ENCODE measurements at places on chromosomes 5 and 9.

- DNase-seq: no peak
These were observed 43.5 kb upstream of the ANKDD1B start for GRCh38 chr5:75567710-75568109.

DNA sequence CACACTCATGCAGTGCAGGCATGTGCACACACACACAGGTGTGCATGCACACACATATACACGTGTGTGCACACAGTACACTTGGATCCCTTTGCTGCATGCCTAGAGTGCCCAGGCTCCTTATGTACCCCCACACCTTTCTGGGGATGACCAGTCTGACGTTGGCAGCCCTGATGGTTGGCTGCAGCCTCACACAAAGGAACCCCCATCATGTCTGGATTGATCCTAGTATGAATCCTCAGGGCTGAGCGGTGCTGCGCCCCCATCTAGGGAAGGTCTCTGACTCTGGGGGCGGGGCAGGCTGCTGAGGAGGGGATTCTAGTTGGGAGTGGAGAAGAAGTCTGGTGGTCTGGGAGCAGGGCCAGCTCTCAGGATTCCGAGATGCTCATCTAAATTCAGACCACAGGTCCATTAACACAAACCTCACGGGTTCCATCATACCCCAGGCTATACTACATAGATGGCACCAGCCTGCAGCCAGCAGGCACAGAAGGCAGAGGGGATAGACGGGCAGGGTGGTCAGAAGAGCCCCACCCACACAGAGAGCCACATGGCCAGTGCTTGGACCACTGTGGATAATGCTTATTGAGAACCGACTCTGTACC is 50.5 kb upstream of the OLFM1 start:
- DNase-seq: no peak

DNA sequence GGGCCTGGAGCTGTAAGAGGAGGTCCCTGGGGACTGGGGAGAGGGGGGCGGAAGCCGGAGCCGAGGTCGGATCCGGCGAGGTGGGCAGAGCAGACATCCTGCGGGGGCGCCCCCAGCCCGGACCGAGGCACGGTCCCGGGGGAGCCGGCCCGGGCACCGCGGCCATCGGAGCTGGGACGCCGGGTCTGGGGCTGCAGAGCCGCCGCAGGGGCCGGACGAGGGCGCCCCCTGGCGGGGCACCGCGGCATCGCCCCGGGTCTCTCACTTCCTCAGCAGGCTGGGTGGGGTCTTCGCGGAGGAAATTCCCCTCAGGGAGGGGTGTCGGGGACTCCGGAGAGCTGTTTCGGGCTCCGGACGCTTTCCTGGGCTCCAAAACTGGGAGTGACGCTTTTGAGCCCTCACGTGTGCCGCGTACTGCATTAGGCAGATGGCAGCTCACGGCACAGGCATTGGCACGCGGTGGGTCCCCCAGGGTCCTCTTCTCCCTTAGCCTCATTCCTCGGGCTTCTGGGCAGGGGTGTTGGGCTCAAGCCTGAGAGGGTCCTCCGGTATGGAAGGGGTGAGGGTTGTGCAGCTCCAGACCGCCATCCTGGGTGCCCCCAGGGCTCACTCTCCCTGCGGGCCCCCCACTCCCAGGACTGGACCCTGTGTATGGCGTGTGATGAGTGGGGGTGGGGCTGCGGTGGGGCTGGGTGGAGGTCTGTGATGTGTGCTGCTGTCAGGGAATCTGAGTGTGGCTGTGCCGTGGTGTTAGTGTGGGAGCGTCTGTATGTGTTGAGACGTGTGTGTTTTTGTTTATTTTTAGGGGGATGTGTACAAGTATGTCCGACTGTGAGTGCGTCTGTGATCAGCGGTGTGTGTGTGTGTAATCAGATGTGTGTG is 29.6 kb downstream of the LHX2 start:
- DNase-seq: peak; percentile 92

DNA sequence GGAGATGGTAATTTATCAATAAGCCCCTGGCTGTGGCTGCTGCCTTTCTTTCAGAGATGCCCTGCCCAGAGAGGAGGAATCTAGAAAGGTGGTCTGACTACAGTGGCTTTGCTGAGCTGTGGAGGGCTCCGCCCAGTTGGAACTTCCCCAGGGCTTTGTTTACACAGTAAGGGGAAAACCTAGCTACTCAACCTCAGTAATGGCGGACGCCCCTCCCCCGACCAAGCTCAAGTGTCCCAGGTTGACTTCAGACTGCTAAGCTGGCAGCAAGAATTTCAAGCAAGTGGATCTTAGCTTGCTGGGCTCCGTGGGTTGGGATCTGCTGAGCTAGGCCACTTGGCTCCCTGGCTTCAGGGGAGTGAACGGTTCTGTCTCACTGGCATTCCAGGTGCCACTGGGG is 865.4 kb upstream of the ACO1 start:
- no peak for DNase-seq

DNA sequence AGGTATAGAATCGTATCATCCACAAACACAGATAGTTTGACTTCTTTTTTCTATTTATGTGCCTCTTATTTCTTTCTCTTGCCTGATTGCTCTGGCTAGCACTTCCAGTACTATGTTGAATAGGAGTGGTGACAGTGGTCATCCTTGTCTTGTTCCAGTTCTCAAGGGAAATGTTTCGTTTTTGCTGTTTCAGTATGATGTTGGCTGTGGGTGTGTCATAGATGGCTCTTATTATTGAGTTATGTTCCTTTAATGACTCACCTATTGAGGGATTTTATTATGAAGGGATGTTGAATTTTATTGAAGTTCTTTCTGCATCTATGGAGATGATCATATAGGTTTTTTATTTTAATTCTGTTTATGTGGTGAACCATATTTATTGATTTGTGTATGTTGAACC is 70.3 kb downstream of the ENC1 start:
- no peak for DNase-seq

DNA sequence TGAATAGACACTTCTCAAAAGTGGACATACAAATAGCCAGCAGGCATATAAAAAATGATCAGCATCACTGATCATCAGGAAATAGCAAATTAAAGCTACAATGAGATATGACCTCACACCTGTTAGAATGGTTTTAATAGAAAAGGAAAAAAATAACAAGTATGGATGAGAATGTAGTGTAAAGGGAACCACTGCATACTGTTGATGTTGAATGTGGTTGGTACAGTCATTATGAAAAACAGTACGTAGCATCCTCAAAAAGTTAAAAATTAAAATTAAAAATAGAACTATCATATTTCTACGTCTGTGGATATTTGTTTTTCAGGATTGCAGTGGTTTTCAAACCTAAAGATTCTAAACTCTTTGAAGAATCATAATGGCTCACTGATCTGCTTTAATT is 215.1 kb upstream of the NREP start:
- DNase-seq: no peak

DNA sequence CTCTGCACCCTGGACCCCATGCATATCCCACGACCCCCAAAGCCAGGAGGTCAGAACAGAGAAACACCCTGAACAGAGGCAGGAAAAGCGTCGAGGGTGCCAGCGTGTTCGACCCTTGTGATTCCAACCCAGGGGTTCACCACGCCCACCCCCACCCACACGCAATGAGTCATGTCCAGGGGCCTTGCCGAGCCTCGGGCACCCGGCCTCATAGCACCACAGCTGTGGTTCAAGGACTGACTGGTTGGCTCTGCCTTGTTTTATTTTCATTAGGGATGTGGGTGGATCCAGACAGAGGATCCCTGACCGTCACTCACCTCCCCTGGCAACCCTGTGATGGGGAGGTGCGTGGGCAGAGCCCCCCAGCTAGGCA is 9.5 kb upstream of the QSOX2 start:
- DNase-seq: no peak

Data from 8988T (cell line).